ENCODE measurements at places on chromosomes 3 and 15. TPM values are rescaled to one million over a fixed set of nuclear protein-coding genes. Genes with fewer than 3 reads are reported as not detected.

GRCh38 chr15:49492151-49492550, 69.1 kb downstream of the FGF7 start:
- no peak for ATAC-seq

- no peak for ATAC-seq
These were observed 1089.3 kb downstream of the TUSC7 start for GRCh38 chr3:117798687-117799386.

GRCh38 chr3:187792521-187792920, 47.3 kb upstream of the BCL6 start:
- ATAC-seq: no peak

- ATAC-seq: peak; percentile 94
These were observed 42.5 kb upstream of the UBE3A start for GRCh38 chr15:25481208-25481859.

GRCh38 chr15:88166082-88166993, 90.2 kb downstream of the NTRK3 start:
- ATAC-seq: no peak

- no peak for ATAC-seq
These were observed 131.2 kb downstream of the RBMS3 start for GRCh38 chr3:29412110-29412509.

DNA sequence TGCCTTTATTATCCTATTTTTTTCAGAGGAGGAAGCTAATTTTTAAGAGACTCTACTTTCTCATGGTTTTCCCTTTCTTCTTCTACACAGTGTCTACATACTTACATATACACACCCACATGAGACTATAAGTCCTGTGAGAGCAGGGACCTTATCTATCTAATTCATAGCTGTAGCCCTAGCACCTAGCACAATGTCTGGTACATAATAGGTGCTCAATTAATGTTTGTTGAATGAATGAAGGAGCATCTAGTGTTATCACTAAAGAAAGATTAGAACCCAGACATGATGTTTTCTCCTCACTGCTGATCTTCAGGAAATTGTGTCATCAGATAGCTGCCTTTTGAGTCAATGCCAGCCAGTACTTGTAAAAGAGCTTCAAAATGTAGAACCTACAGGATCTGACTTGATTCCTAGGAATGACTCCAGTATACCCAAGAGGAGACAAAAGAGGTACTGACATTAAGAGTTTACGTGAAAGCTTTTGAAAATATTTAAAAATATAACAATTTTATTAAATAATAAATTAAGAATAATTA, 2.5 kb downstream of the SCG5 start:
- ATAC-seq: no peak

GRCh38 chr15:50126072-50126471, 7.0 kb upstream of the ATP8B4 start:
- ATAC-seq: no peak

DNA sequence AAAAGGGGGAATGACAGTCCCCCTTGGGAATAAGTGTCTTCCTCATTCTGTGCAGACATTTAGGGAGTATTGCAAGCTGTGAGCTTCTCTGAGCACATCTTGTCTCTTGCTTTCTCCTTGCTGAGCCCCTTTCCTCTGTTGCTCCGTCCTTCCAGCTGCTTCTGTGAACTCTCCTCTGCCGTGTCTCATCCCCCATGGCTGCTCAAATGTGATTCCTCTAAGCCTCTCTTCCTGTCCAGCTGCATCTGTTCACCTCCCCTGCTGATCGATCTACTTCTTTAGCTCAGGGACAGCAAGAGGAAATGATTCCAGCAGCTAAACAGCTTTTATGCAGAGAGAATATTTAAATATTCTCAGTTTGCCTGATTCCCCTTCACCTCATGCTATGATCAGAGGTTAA, 328.0 kb upstream of the DNAJC19 start:
- no peak for ATAC-seq

GRCh38 chr3:155553780-155554179, 191.1 kb downstream of the PLCH1 start:
- no peak for ATAC-seq

GRCh38 chr3:70989174-70989573, 594.4 kb downstream of the FOXP1 start:
- ATAC-seq: no peak

GRCh38 chr3:191051037-191051436, 148.0 kb upstream of the OSTN start:
- peak; percentile 35 for ATAC-seq

DNA sequence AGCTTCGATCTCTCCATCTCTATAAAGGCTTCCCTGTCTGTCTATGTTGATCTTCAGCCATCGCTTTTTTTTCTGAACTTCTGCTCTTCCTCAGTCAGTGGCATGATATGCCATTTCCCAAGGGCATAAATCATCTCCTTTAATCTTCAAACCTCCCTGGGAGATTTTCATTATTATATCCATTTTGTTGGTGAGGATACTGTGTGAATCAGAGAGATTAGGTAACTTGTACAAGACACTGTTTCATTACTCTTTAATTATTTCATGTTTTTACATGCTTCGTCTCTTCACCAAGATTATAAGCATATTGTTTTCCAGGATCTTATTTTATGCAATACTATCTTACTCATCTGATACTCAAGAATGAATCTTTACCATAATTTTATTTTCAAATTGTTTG, 124.8 kb upstream of the ATP11B start:
- ATAC-seq: peak; percentile 83

- ATAC-seq: no peak
These were observed 20.9 kb downstream of the TP63 start for GRCh38 chr3:189652042-189652441.

- no peak for ATAC-seq
These were observed 4.4 kb downstream of the COX17 start for GRCh38 chr3:119672776-119673175.

GRCh38 chr15:62047282-62047827, 12.9 kb downstream of the VPS13C start:
- ATAC-seq: no peak

- no peak for ATAC-seq
These were observed 56.8 kb upstream of the SLC6A6 start for GRCh38 chr3:14345496-14346150.

DNA sequence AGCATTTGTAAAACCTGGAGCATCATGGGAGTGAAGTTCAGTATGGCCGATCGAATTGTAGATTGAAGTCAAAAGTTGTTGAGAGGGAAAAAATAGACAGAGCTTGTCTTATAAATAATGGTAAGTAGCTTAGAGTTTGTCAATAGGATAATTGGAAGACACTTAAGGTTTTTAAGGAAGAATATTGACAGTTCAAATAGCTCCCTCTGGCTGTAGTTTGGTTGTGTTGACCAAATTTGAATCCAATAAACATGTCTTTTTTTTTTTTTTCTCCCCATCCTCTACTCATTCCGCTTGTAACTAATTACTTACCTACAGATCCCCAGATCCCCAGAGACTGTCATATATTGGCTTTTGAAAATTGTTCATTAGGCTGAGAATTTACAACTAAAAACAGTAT, 677.0 kb downstream of the AGBL1 start:
- no peak for ATAC-seq

DNA sequence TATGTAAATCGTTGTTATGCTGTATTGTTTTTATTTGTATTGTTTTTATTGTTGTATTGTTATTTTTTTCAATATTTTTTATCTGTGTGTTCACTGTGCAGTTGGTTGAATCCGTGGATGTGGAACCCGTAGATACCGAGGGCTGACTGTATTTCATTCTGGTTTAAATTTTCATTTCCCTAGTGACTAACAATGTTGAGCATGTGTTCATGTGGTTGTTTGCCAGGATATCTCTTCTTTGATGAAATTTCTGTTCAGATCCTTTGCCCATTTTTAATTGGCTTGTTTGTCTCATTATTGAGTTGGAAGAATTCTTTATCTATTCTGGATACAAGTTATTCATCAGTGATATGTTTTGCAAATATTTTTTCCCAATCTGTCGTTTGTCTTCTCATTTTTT, 29.7 kb downstream of the STOML1 start:
- no peak for ATAC-seq

DNA sequence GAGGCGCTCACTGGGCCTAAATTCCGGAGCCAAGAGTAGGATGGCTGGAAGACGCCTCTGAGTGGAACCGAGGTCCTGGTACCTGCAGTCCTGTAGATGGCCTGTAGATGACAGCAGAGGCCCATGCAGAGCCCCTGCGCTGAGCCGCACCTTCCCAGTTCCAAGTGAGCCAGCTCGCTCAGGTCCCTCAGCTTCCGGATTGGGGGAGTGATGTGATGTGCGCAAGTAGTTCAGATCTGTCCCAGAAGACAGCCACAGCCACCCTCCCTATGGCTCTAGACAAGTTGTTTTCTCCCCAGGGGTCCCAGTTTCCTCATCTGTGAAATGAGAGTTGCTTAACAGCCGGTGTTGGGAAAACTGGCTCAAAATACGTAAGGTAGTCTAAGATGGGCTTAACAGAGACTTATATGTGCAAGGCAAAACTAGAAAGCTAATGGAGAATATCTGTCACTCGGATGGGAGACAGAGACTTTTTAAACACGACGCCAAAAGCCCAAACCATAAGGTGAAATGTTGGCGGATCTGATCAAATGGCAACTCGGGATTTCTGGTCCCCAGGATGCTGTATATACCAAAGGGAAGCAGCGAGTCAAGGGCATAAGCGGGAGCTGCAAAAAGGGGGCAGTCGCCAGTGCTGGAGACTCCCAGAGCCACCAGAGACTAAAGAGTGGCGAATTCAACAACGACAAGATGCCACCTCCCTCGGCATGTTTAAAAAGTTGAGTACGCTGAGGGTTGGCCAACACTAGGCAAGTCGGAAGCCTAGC, 765 bp upstream of the MAPKAPK3 start:
- peak; percentile 70 for ATAC-seq

- peak; percentile 33 for ATAC-seq
These were observed 53.6 kb upstream of the LRRFIP2 start for GRCh38 chr3:37227870-37228549.

GRCh38 chr3:64432870-64433269, 207.6 kb upstream of the PRICKLE2 start:
- no peak for ATAC-seq

DNA sequence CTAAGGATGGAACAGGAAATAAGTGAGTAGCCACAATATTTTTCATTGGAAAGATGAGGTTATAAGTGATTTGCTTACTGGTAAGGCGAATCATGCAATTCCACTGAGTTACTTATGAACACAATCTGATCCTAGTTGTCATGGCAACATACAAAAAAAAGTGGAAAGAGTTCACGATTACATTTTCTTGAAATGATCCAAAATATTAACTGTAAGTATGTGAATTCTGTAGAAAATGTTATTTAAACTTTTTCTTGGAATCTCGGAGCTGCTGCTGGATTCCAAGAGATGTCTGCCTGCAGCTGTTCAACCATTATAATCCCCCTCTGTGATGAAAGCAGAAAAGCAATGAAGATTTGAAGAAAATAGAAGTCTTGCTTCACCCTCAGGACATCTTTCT, 120.5 kb downstream of the KBTBD8 start:
- no peak for ATAC-seq

TTLL13 gene
- total RNA-seq: not detected

LAMB2 gene
- 69.7 TPM for total RNA-seq

GRM2 gene
- 0.08 TPM for total RNA-seq

ZIC1 gene
- total RNA-seq: 0.36 TPM

IL5RA gene
- not detected for total RNA-seq

ZIC4 gene
- total RNA-seq: not detected

EPHA6 gene
- total RNA-seq: 1.1 TPM

PAK6 gene
- total RNA-seq: 25.3 TPM
